ENCODE measurements at places on chromosomes 5 and 9. TPM values are rescaled to one million over a fixed set of nuclear protein-coding genes. Genes with fewer than 3 reads are reported as not detected.

The LRRC19 gene
- total RNA-seq, result not detected

The NCS1 gene
- 24.8 TPM for total RNA-seq

The PLAA gene
- 36.5 TPM for total RNA-seq

The HSPB3 gene
- total RNA-seq, result not detected

The SLCO4C1 gene
- 0.28 TPM for total RNA-seq

DNA sequence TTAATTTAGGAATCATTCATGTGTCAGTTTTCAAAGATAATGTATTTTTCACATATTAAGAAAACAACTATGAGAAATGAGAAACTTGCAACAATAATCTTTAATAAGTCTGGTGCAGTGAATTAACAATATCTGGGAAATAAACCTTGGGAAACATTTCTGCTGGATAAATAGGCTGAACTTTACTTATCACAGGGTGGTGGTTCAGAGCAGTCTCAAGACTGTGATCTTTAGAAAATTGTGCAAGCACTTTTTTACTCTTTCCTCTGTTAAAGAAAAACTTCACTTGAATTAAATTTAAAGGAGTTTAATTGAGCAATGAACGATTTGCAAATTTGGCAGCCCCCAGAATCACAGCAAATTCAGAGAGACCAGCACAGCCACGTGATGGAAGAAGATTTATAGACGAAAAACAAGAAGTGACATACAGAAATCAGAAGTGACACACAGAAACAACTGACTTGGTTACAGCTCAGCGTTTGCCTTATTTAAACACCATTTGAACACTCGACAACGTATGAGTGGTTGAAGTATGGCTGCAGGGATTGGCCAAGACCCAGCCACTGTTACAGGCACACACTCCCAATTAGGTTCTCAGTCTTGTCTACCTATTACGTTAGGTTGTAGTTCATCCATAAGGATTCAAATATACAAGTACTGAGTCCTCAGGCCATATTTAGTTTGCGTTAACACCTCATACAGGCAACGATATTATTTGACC is 631.9 kb downstream of the SLCO4C1 start:
- no peaks in the 10 kb centered on the region for H3K36me3 ChIP-seq
- H3K27ac ChIP-seq, result no peak overlapping the region
- no peak for DNase-seq
- no peaks in the 10 kb centered on the region for H3K4me1 ChIP-seq
- H3K4me3 ChIP-seq, result no peak overlapping the region

GRCh38 chr5:15858326-15858725 is 321.3 kb downstream of the MARCHF11 start:
- no peaks in the 10 kb centered on the region for H3K36me3 ChIP-seq
- no peaks in the 10 kb centered on the region for H3K27me3 ChIP-seq
- H3K4me3 ChIP-seq, result no peak overlapping the region
- no peaks in the 10 kb centered on the region for H3K4me1 ChIP-seq

GRCh38 chr5:102713278-102713677 is 41.8 kb upstream of the PAM start:
- no peak overlapping the region for H3K27ac ChIP-seq
- peaks cover 4% of the 10 kb centered on the region for H3K4me1 ChIP-seq
- H3K36me3 ChIP-seq, result no peaks in the 10 kb centered on the region
- H3K27me3 ChIP-seq, result peaks cover 15% of the 10 kb centered on the region
- no peak overlapping the region for H3K4me3 ChIP-seq

- no peak for DNase-seq
- H3K27me3 ChIP-seq, result peaks cover 27% of the 10 kb centered on the region
- H3K4me1 ChIP-seq, result no peaks in the 10 kb centered on the region
- H3K4me3 ChIP-seq, result no peak overlapping the region
- no peak overlapping the region for H3K27ac ChIP-seq
These were observed 27.6 kb upstream of the CCDC112 start for GRCh38 chr5:115324021-115324420.

DNA sequence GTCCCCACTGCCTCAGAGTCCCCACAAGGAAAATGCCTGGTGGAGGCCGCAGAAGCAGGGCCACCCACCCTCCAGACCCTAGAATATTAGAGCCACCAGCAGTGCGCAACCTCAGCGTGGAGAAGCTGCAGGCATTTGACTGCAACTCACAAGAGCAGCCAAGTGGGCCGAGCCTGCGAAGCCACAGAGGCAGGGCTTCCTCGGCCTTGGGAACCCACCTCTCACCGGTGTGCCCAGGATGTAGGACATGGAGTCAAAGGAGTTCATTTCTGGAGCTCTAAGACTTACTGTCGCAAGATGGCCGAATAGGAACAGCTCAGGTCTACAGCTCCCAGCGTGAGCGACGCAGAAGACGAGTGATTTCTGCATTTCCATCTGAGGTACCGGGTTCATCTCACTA is 397.9 kb upstream of the PIK3R1 start:
- H3K27me3 ChIP-seq, result no peaks in the 10 kb centered on the region
- no peak overlapping the region for H3K27ac ChIP-seq
- DNase-seq, result no peak
- H3K4me3 ChIP-seq, result no peak overlapping the region

- H3K27ac ChIP-seq, result no peak overlapping the region
- no peaks in the 10 kb centered on the region for H3K4me1 ChIP-seq
- no peak overlapping the region for H3K4me3 ChIP-seq
- H3K36me3 ChIP-seq, result no peaks in the 10 kb centered on the region
These were observed 87.8 kb downstream of the RAI14 start for GRCh38 chr5:34743878-34744277.

DNA sequence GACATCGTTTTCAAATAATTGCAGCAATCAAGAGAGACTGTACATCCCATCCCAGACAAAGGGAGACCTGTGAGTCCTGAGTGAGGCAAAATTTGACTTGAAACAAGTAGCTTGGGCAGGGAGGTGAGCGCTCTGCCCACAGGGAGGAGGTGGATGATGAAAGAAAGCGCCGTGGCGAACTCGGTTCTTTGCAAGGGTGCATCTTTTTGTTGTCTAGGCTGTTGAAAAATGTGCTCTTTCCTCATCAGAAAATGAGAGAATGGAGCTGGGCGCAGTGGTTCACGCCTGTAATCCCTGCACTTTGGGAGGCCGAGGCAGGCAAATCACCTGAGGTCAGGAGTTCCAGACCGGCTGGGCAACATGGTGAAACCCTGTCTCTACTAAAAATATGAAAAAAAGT is 150.5 kb downstream of the GAPVD1 start:
- H3K27ac ChIP-seq, result no peak overlapping the region
- H3K4me3 ChIP-seq, result no peak overlapping the region
- peaks cover 20% of the 10 kb centered on the region for H3K27me3 ChIP-seq
- H3K36me3 ChIP-seq, result peaks cover 2% of the 10 kb centered on the region
- no peak for DNase-seq

- no peaks in the 10 kb centered on the region for H3K27me3 ChIP-seq
- H3K4me1 ChIP-seq, result no peaks in the 10 kb centered on the region
- no peaks in the 10 kb centered on the region for H3K36me3 ChIP-seq
- H3K4me3 ChIP-seq, result no peak overlapping the region
- no peak overlapping the region for H3K27ac ChIP-seq
These were observed 848.8 kb upstream of the ACO1 start for GRCh38 chr9:31535651-31536050.

DNA sequence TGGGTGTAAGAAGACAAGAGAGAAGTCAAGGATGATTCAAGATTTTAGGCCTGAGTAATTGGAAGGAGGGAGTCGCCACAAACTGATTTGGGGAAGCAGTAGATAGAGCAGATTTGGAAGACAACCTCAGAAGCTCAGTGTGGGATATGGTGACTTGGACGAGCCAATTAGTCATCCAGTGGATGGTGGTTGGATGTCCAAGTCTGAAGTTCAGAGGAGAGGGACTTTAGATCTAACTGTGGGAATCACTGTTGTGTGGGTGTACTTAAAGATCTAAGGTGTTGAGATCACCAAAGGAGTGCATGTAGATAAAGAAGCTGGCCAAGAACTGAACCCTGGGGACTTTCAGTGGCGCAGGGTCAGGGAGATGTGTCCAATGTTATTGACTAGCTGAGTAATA is 2.2 kb downstream of the IDNK start:
- no peak for DNase-seq
- peaks cover 18% of the 10 kb centered on the region for H3K36me3 ChIP-seq
- H3K4me1 ChIP-seq, result peaks cover 23% of the 10 kb centered on the region
- no peaks in the 10 kb centered on the region for H3K27me3 ChIP-seq
- H3K4me3 ChIP-seq, result no peak overlapping the region

- H3K4me3 ChIP-seq, result no peak overlapping the region
- peaks cover 2% of the 10 kb centered on the region for H3K27me3 ChIP-seq
- H3K27ac ChIP-seq, result no peak overlapping the region
- H3K36me3 ChIP-seq, result no peaks in the 10 kb centered on the region
- DNase-seq, result no peak
- H3K4me1 ChIP-seq, result no peaks in the 10 kb centered on the region
These were observed 205.0 kb upstream of the ZNF462 start for GRCh38 chr9:106657926-106658325.

GRCh38 chr5:32934529-32934928 is 223.4 kb downstream of the NPR3 start:
- no peaks in the 10 kb centered on the region for H3K4me1 ChIP-seq
- no peak for DNase-seq
- no peaks in the 10 kb centered on the region for H3K36me3 ChIP-seq
- no peak overlapping the region for H3K27ac ChIP-seq
- H3K27me3 ChIP-seq, result no peaks in the 10 kb centered on the region

GRCh38 chr5:96253140-96253539 is 179.9 kb downstream of the PCSK1 start:
- H3K27ac ChIP-seq, result no peak overlapping the region
- no peak for DNase-seq
- H3K27me3 ChIP-seq, result peaks cover 16% of the 10 kb centered on the region
- H3K4me1 ChIP-seq, result peaks cover 4% of the 10 kb centered on the region
- no peak overlapping the region for H3K4me3 ChIP-seq

DNA sequence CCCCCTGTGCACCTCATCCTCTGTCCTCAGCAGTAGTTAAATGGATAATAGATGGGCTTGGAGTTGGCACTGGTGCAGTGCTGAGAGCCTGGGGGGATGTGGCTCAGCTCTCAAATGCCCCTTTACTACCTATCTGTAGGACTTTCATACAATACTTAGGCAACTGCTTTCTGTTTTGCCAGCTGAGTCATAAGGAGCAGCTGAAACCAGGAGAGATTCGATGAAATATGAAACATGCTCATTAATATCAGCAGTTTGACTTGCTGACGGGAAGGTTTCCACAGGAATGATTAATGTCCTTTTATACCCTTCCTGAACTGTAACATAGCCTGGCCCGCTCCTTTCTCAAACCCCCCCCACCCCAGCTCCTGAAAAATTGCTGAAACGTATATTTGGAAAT is 142.6 kb downstream of the SAXO1 start:
- H3K36me3 ChIP-seq, result no peaks in the 10 kb centered on the region
- no peak overlapping the region for H3K4me3 ChIP-seq
- no peak overlapping the region for H3K27ac ChIP-seq
- no peaks in the 10 kb centered on the region for H3K27me3 ChIP-seq

- no peak overlapping the region for H3K27ac ChIP-seq
- peaks cover 30% of the 10 kb centered on the region for H3K4me1 ChIP-seq
- peaks cover 13% of the 10 kb centered on the region for H3K27me3 ChIP-seq
- H3K36me3 ChIP-seq, result no peaks in the 10 kb centered on the region
These were observed 45.0 kb upstream of the CDKN2B start for GRCh38 chr9:22054076-22054475.

- no peak overlapping the region for H3K4me3 ChIP-seq
- no peaks in the 10 kb centered on the region for H3K36me3 ChIP-seq
- DNase-seq, result no peak
- no peaks in the 10 kb centered on the region for H3K4me1 ChIP-seq
- H3K27ac ChIP-seq, result no peak overlapping the region
These were observed 256.3 kb downstream of the NFIB start for GRCh38 chr9:14057368-14058324.

GRCh38 chr5:206927-207536 is 10.9 kb downstream of the CCDC127 start:
- no peak for DNase-seq
- H3K4me1 ChIP-seq, result peaks cover 17% of the 10 kb centered on the region
- H3K27ac ChIP-seq, result no peak overlapping the region
- H3K27me3 ChIP-seq, result no peaks in the 10 kb centered on the region
- no peak overlapping the region for H3K4me3 ChIP-seq

- peaks cover 3% of the 10 kb centered on the region for H3K4me1 ChIP-seq
- no peak for DNase-seq
- H3K27me3 ChIP-seq, result no peaks in the 10 kb centered on the region
- H3K27ac ChIP-seq, result no peak overlapping the region
- no peak overlapping the region for H3K4me3 ChIP-seq
These were observed 42.6 kb downstream of the NEK6 start for GRCh38 chr9:124300312-124300711.

Data from activated CD4-positive, alpha-beta T cell treated with anti-CD3 and anti-CD28 coated beads for 36 hours (primary cell).